ENCODE measurements at places on chromosomes 5 and 9.

- no peak for DNase-seq
Observed at GRCh38 chr9:136114610-136115009, 4.1 kb downstream of the TMEM250 start.

GRCh38 chr9:89542401-89543021, 44.6 kb upstream of the SEMA4D start:
- DNase-seq: no peak

GRCh38 chr9:120032639-120033038, 547.3 kb downstream of the CDK5RAP2 start:
- peak; percentile 13 for DNase-seq

DNA sequence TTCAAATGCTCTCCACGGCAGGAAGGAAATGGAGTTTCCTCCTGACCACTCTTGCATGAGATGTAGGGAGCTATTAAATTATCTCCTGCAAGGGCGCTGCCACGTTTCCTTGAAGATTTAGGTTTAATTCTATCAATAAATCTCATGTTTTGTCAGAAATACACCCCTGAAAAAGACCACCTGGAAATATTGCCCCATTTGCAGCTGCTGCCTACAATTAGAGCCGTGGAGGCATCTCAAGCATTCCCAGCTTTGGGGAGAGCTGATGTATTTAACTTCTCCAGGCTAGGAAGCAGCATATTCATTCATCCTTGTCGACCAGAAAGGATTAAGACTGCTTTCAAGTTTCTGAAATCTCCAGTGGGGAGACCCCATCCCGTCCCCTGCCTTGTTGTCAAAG, 40.5 kb downstream of the CCNJL start:
- DNase-seq: no peak

DNA sequence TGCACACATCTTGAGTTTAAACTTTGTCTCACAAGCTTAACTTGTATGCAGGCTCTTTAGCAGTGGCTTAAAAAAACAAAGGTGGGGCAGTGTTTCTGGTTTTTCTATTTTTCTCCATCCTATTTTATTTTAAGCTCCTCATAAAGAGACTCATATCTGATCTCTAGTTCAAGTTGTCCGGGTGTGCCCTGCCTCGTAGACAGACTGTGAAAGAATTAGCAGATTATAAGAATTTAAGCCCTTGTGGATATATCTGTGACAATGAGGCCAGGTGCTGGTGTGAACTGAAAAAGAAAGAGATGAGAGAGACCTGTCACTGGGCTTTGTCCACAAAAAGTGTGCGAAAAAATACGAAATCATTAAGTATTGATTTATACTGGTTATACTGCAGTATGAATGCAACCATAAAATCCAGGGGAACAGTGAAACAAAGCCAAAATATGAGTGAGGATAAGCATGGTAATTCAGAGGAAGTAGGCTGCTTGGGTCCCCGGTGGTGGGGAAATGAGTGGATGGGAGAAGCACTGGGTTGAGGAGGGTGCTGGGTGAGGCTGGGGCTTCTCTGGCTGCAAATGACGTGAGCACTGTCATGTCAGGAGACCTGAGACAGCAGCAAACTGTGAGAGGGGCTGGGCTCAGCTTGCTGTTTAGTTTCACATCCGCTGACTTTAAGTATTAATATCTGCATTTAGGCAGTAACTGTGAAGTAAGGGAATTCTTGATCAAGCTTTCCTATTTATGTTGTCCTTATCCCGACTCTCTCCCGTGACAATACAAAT, 179.7 kb upstream of the ANKRD55 start:
- DNase-seq: peak; percentile 25

DNA sequence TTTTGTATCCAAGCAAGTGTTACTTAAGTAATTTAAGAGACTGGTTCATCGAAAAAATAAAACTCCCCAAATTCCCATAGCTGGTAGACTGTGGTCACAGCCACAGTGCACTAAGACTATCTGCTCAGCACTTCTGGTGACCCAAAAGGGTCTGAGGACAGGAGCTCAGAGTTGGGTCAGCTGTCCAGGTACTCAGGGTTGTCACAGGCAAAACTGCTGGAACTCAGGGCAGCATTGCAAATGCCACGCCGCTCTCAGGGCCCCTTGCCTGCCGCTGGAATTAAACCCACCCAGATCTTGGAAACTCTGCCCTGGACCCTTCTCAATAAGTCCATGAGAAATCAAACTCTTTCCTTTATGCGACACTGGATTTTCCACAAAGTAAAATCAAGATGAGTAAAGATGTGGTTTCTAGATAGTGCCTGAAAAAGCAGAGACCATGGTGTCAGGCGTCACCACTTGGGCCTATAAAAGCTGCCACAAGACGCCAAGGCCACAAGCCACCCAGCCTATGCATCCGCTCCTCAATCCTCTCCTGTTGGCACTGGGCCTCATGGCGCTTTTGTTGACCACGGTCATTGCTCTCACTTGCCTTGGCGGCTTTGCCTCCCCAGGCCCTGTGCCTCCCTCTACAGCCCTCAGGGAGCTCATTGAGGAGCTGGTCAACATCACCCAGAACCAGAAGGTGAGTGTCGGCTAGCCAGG, at the start of gene IL13:
Gene IL13 (plus strand): TSS at position 498 of the 705 bp plus-strand sequence. CDS start 14 bp downstream, at position 512.
- DNase-seq: peak; percentile 36

- DNase-seq: no peak
Observed at GRCh38 chr5:67693956-67694809, 497.6 kb upstream of the CD180 start.

DNA sequence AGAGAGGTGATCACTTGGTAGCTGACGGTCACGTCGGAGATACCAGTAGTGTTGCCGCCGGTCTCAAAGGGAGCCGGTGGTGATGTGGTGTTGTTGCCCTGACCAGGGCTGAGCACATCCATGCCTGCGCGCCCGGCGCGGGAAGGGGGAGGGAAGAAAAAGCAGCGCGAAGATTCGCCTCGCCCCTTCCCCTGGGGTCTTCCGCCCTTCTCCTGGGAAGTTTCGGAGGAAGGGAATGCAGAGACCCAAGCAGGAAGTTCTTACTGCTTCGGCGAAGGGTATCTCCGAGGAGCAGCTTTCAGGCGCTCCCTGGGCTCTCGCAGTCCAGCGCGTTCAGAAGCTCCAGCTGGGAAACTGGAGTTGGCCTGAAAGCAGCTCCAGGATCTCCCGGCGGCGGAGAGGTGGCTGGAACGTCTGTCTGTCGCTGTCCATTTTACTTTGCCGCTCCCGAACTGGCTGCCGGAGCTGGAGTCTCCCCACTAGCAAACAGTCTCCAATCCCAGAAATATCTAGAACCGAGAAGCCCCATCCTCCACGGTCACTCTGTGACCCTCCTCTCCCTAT, 565 bp downstream of the HTR1A start:
- DNase-seq: no peak

GRCh38 chr5:172823840-172824362, 10.2 kb upstream of the ERGIC1 start:
- no peak for DNase-seq

- no peak for DNase-seq
Observed at GRCh38 chr9:134970719-134971118, 53.0 kb upstream of the FCN1 start.

DNA sequence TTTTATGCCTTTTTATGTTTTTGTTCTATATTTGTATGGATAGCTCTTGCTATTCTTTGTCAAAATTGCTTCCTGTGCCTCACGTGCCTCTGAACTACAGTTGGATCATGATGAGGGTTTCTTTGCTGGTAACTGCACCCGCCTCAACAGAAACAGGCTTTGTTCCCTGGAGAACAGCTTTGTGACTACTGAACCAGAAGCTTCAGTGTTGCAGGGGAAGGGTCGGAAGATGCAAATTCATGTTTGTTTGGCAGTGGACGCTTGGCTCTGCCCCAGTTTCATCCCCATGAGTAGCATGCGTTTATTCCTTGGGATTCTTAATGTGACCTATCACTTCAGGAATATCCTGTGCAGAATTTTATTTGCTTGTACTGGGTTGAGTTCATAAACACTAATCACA, 959.1 kb upstream of the WWC1 start:
- DNase-seq: no peak

DNA sequence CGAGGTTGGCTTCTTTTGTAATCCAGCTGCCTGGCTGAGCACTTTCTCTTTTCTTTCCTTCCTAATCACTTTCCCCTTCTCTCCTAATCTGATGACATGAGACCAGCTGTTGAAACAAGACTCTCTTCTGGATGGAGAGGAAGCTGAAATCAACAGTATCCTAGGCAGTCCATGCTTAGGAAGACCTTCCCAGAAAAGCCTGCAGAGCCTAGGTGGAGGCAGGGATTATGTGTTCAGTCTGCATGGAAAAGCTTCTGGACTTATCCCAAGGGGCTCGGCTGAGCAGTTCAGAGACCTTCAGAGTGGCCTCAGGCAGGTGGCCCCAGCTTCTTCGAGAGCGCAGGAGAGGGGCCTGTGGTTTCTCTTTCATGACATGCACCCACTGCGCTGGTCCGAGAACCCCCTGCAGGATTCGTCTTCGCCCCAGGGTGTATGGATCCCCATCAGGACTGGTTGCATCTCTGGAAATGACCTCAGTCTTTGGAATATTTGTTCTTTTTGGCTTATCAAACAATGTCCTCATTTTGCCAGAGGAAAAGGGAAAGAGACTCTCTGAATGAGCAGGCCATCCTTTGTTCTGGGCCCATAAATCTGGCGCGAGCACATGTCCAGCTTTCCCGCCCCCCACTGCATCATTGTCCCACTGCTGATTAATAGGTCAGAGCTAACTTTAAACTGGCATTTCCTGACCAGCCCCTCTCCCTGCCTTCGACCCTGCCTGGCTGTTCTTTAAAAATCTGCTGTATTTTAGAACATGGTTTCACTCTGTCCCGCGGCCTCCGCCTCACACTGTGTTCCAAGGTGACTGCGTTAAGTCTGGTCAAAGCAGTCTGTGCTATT, 177.9 kb upstream of the KLF4 start:
- DNase-seq: no peak

GRCh38 chr5:64161420-64161819, 4.2 kb upstream of the RNF180 start:
- DNase-seq: no peak

GRCh38 chr9:33445389-33446239, 1.8 kb downstream of the AQP3 start:
- no peak for DNase-seq

DNA sequence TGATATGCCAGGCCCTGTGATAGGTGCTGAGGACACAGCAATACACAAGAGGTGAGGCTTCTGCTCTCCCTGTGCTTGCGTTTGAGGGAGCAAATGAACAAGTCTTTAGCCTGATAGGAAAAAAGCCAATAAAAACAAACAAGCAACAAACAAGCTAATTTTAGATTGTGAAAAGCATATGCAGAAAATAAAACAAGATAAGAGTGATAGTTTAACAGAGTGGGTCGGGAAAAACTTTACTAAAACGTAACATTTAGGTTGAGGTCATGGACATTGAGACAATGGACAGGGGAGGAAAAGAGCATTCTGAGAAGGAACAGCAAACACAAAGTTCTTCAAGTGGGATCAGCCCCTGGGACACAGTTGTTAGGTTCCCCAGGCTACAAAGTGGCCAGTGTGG, 4.3 kb downstream of the SMIM3 start:
- no peak for DNase-seq

DNA sequence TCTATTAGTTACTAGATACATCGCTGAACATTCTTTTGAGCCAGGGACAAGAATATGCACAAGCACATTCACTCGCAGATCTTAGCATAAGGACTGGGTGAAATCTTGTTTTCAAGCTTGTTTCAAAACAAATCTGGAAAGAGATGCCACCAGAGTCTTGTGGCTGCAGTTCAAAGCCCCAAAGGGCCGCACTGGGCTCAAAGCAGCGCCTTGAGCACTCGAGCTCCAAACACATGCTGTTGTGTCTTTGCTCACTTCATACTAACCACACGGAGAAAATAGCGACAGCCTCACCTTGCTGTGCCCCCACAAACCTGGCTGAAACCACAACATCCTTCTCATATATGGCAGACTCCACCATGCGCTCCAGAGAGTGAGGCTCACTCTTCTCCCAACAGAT, 34.2 kb upstream of the IL7R start:
- peak; percentile 51 for DNase-seq

GRCh38 chr5:68452286-68452685, 236.7 kb downstream of the PIK3R1 start:
- no peak for DNase-seq

DNA sequence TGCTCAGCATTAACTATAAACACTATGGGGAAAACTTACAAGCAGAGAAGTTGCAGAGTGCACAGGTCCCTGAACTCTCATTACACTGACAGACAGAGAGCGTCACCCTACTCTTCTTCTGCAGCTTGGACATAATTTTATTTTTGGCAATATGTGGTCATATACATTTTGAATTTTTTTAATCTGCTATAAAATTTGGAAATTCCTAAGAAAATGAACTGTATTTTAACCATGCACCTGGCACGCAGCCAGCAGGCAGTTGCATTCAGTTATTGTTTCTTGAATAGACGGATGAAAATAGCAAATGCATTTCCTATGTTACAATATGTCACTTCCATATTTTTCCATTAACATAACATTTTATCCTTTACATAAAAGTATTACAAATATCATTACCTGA, 100.2 kb downstream of the SLC25A46 start:
- DNase-seq: no peak

GRCh38 chr5:35884191-35884769, 27.6 kb downstream of the IL7R start:
- no peak for DNase-seq

DNA sequence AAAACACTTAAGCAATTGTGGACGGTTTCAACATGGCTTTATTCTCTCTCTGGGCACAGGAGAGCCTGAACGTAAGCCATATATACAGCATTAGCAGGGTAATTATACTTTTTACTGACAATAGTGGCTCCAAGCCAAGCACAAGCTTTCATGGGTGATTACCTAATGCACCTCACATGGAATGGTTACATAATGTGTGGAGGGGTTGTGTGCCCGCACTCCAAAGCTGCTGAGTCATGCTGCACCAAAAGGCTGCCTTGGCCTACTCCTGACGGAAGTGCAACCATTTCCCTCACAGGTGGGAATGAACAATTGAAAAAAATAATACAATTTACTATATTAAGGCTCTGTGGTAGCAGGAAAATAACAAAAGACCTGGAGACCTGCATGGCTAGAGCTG, 86.5 kb upstream of the ATP10B start:
- no peak for DNase-seq

DNA sequence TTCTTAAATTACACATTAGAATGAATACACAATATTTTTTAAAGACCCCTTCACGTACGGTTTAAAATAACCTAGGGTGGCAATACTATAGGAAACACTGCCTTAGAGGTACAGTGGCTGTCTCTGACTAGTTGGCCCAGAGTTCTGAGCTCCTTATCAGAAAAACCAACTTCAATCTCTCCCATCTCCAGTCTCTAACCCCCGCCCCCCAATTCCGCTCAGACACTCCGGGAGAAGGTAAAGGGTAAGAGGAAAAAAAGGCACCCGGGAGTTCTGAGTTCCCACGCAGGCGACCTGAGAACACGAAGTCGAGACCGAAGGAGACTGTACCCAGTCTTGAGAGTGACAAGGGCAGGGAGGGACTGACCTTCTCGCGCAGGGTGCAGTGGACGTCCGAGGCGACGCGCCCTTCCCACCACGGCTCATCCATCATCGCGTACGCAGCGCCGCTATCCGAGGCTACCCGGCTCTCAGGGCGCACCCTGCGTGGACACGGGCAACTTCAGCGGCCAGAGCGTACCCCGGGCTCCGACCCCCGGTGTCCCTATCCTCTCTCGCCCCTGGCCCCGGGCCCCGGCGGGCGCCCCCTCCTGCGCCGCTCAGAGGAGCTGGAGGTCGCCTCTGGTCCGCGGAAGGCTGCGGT, 752 bp downstream of the CCNJL start:
- DNase-seq: no peak

- DNase-seq: no peak
Observed at GRCh38 chr9:70123695-70124094, 80.0 kb downstream of the MAMDC2 start.

GRCh38 chr5:21087766-21088165, 1099.8 kb upstream of the CDH18 start:
- DNase-seq: no peak

GRCh38 chr5:172903790-172904189, 55.4 kb upstream of the RPL26L1 start:
- DNase-seq: no peak
